ENCODE measurements at places on chromosomes 16 and 17. TPM values are rescaled to one million over a fixed set of nuclear protein-coding genes. Genes with fewer than 3 reads are reported as not detected.

Gene SSTR5
- polyA plus RNA-seq: 1.2 TPM

Gene SHISA9
- 2.7 TPM for polyA plus RNA-seq

Gene TBC1D3G
- polyA plus RNA-seq: not detected

Gene LDHD
- 2.2 TPM for polyA plus RNA-seq

Gene CCL5
- 8.3 TPM for polyA plus RNA-seq

Gene FOXF1
- 22.3 TPM for polyA plus RNA-seq

Gene VAT1L
- polyA plus RNA-seq: 14.8 TPM

Gene KRTAP4-3
- not detected for polyA plus RNA-seq

Gene CCL16
- 0.19 TPM for polyA plus RNA-seq

Gene KCNG4
- polyA plus RNA-seq: not detected

Gene GRAPL
- polyA plus RNA-seq: 3.4 TPM

Gene IL17C
- polyA plus RNA-seq: not detected

Gene EPN3
- 3.3 TPM for polyA plus RNA-seq

Gene TERB1
- 0.09 TPM for polyA plus RNA-seq

Gene GRAP
- 2.9 TPM for polyA plus RNA-seq

Gene DNAI2
- 0.07 TPM for polyA plus RNA-seq

Gene CIAPIN1
- 52.8 TPM for polyA plus RNA-seq

Gene SCNN1G
- 0.03 TPM for polyA plus RNA-seq

Gene SLFN12
- 6.4 TPM for polyA plus RNA-seq

Gene TMEM235
- polyA plus RNA-seq: 0.10 TPM

Gene TEKT3
- 1.0 TPM for polyA plus RNA-seq

Gene HOXB5
- 25.7 TPM for polyA plus RNA-seq

Gene TMEM88
- polyA plus RNA-seq: 10.4 TPM

Gene TP53TG3B
- not detected for polyA plus RNA-seq

Gene TMEM204
- 9.4 TPM for polyA plus RNA-seq

Gene HSD11B2
- polyA plus RNA-seq: 5.8 TPM

Gene PRAC1
- not detected for polyA plus RNA-seq

Gene MAPT
- 10.0 TPM for polyA plus RNA-seq

Gene TMEM98
- 202 TPM for polyA plus RNA-seq

Gene ITGAL
- polyA plus RNA-seq: 3.8 TPM

Gene ITGA2B
- polyA plus RNA-seq: 1.1 TPM

Gene CTRB2
- not detected for polyA plus RNA-seq

Gene TPPP3
- 57.2 TPM for polyA plus RNA-seq

Gene NPIPA2
- 0.63 TPM for polyA plus RNA-seq

Gene PRR11
- 11.9 TPM for polyA plus RNA-seq

Gene UTS2R
- 0.04 TPM for polyA plus RNA-seq

Gene VAC14
- 40.3 TPM for polyA plus RNA-seq

Gene SULT1A4
- 203 TPM for polyA plus RNA-seq

Gene KIF18B
- polyA plus RNA-seq: 7.7 TPM

Gene C16orf54
- 1.5 TPM for polyA plus RNA-seq
